Activated CD4-positive, alpha-beta T cell treated with anti-CD3 and anti-CD28 coated beads, Interleukin-2, Interleukin-4, amounts not matched to agents 100 ng/mL and 50 ng/mL, durations not matched to agents 16 hours and 8 hours (primary cell): ENCODE measurements at places on chromosomes 2 and 18.
A peak's percentile ranks its signal among the peaks of the same experiment; 100 is the strongest.

DNA sequence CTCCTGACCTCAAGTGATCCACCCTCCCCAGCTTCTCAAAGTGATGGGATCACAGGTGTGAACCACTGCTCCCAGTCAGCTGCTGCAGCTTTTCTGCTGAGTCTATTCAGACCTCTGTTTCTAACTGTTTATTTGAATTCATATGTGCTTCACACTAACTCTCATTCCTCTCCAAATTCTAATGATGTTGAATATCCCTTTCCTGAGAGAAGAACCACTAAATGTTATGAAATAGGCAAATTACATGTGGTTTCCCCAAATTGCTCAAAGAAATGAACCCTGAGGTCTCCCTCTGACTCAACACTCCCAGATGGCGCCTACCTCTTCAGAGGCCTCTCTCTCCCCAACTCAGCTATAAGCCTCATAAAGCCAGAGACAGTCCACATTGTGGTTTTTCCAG lies 98.6 kb downstream of the IRS1 start:
- DNase-seq = peak; percentile 15

GRCh38 chr2:59896499-59897245 lies 656.8 kb downstream of the BCL11A start:
- no peak for DNase-seq

GRCh38 chr2:95275601-95276243 lies 1.5 kb downstream of the PROM2 start:
- DNase-seq = no peak

DNA sequence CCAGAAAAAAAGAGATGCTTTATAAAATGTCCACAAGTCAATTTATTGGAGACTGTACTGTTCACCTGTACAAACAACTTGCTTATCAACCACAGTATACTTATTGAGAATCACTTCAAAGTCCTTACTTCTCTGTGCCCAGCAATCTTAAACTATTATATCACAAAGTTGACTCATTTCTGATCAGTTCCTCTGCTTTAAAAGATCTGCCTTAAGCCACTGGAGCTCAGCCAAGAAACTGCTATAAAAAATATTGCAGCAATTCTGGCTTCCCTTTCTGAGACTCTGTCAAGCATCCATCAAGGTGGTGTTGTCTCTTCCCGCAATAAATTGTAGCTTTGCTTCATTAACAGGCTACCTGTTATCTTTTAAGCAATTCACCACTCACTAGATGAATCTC lies 375.2 kb upstream of the SPHKAP start:
- no peak for DNase-seq

DNA sequence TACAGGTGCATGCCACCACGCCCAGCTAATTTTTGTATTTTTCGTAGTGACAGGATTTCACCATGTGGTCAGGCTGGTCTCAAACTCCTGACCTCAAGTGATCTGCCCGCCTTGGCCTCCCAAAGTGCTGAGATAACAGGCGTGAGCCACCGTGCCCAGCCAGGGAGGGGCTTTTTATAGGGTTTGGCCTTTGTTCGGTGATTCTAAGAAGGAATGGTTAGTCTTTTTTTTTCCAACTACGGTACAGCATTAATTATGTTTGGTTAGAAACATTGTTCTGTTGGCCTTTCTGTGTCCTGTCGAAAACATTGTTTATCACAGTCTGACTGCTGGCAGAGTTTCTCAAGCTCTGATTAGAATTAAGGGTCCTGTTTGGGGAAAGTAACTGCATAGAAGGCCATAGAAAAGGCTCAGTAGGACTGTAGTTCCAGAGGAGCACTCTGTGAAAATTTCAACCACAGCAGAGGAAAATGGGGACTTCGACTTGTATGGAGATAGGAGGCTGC lies 19.3 kb upstream of the SMCHD1 start:
- no peak for DNase-seq

DNA sequence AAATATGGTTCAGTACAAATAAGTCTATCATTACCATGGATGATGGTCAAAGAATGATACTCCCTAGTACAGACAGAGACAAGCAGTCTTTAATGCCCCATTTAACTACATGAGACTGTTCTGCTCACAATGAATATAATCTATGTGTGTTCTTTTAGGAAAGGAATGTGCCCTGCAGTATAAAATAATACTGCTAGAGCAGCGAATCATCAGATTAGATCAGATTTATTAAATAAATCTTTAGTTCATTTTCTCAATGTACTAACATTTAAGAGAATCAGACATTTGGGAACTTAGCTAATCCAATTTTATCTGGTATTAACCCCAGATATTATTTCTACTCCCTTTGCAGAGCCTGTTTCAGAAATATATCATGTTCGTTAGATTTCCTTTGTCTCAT lies 272.0 kb upstream of the GCFC2 start:
- no peak for DNase-seq

DNA sequence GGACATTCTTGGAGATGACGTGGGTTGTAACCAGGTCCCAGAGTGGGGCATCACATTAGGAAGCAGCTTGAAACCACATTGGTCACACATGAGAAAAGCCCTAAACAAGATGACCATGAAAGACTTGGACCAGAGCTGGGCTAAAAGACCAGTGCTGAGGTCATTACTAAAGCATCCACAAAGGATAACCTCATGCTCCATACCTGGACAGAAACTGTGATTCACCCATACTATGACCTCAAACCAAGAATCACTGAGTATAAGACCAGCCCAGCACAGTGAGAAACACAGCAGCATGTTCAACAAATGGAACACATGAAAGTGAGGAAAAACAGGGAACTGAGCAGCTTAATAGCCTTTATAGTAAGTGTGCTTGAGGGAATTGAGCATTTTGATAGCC lies 635.5 kb upstream of the NETO1 start:
- DNase-seq = no peak

DNA sequence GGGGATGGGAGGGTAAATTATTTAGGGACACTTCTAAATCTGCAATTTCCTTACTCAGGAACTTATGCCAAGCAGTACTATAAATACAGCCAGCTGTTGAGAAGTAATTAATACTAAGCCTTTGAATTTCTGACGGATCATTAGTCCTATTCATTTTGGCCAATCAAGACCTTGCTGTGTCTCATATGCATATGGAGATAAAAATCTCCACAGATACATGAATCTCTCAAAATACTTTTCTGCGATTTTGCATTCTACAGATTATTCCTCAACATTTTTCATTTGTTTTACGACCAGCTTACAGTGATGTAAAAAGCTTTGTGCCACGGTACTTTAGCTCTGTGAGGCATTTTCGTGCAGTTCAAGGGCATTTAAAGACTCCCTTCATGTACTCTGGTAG lies 16.7 kb downstream of the LANCL1 start:
- no peak for DNase-seq

GRCh38 chr2:231530099-231531011 lies at the start of gene NMUR1:
Gene NMUR1 (minus strand): TSS chr2:231530445. CDS start chr2:231530361, 84 bp downstream.
- DNase-seq = peak; percentile 63

- no peak for DNase-seq
These were observed 22.9 kb downstream of the ARHGEF33 start for GRCh38 chr2:38912619-38913018.

GRCh38 chr18:32961538-32961937 lies 188.7 kb upstream of the KLHL14 start:
- no peak for DNase-seq

DNA sequence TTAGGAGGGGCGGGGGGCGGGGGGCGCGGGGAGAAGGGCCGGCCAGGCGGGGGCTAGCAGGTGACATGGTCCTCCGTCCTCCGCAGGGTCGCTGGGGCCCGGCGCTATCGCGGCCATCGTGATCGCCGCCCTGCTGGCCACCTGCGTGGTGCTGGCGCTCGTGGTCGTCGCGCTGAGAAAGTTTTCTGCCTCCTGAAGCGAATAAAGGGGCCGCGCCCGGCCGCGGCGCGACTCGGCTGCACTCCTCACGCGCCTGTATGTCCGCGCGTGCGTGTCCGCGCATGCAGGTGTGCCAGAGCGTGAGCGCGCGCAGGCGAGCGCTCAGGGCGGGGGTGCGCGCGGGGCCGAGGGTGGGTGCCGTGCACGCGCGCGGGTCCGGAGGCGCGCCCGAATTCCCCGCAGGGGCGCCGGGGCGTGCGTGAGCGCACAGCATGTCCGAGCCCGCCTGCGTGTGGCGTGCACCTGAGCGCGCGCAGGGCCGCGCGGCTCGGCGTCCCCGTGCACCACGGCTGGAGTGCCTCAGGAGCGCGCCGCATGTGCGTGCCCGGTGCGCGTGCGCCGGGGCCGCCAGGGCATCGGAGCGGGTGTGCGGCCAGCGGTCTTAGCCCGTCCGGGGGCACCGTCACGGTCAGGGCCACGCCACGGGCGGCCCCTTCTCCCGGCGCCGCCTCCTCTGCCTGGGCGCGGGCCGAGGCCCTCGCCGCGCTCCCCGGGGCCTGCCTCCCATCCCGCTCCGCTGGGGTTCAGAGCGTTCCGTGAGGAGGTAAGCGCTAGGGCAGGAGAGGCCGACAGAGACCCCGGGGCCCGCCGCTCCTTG lies 6.3 kb downstream of the SNORC start:
- DNase-seq = peak; percentile 14

DNA sequence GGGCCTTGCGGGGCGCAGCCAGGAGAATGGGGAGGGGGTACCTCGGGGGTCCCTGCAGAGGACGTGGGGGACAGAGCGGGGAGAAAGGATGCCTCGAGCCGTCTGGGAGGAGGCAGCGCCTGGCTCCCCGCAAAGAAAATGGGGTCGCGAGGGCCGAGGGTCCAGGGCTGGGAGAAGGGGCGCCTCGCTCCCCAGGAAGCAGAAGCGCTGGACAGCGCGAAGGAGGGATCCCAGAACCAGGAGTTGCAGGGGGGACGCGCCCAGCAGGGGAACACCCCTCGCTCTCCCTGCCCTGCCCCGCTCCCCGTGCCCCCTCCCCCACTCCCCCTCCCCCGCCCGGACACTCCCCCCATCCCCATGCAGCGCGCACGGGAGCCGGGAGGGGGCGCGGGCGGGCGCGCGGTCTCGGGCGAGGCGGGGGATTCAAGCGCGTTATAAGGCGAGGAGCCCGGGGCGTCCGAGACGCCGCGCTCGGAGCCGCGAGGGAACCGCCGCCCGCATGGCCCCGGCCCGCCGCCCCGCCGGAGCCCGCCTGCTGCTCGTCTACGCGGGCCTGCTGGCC lies at the start of gene ERFE:
Gene ERFE (plus strand): TSS at position 462 of the 562 bp plus-strand sequence. CDS start 38 bp downstream, at position 500.
- peak; percentile 37 for DNase-seq

DNA sequence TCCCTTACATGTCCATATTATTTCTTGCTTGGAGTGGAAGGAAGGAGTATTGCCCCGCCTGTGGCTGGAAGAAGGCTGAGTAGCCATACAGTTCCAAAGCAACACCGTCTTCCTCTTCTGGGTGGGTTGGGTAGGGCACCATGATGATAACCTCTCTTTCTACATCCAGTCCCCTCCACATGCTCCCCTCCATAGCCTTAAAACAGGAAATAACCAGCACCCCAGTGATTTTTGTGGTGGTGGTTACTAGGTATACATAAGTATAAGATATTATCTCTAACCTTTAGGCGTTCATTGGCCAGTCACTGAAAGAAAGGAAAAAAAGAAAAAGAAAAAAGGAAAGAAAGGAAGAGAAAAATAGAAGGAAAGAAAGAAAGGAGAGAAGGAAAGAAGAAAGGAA lies 63.1 kb downstream of the CXCR4 start:
- DNase-seq = peak; percentile 14

DNA sequence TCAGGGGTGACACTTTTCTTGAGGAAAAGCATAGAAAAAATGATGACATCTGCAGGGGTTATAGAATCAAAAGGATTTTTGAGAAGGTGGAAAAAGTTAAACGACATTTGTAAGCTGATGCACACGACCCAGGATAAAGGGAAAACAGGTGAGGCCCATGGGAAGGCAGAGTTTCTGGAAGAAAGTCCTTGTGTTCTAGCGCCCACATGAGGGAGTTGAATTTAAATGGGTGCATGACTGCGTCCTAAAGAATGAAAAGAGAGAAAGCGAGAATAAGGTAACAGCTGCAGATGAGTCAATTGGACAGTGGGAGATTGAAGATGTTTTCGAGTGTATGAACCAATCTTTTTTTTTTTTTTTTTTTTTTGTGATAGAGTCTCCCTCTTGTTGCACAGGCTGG lies 158.1 kb downstream of the GALR1 start:
- no peak for DNase-seq

DNA sequence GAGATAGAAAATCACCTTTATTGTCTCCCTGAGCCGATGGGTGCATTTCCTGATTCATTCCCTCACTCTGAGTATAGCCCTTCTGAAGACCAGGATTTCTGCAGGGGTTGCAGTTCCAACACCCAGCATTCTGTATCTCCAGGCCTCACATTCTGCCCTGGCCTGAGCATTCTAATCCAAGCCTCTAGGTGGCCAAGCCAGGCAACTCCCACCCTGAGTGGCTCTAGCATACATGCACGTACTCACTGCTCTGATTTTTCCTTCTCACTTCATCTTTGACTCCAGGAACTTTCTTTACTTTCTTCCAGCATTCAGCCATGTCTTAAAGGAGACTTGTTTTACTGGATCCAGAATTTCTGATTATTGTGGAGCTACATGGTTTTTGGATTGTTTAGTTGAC lies 100.7 kb upstream of the STK39 start:
- DNase-seq = no peak

GRCh38 chr2:113376253-113376912 lies 61.1 kb upstream of the ZNG1B start:
- DNase-seq = no peak
